ENCODE measurements at places on chromosomes 7 and 10. TPM values are rescaled to one million over a fixed set of nuclear protein-coding genes. Genes with fewer than 3 reads are reported as not detected.

TMEM26 gene
- not detected for total RNA-seq

RHOBTB1 gene
- total RNA-seq = 6.7 TPM

DNA sequence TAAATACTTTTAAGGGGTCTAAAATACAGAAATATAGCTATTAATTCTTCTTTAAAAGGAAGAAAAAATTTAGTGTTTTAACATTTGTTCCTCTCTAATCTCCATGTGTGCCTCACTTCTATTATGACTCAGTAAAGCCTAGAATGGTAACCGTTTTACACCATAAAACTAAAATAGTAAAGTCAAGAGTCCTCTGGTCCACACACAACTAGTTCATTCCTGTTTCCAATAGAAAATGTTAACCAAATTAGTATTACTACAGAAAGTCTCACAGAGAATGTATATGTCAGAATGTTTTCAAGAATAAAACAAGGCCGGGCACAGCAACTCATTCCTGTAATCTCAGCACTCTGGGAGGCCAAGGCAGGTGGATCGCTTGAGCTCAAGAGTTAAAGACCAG is 55.8 kb downstream of the CNOT4 start:
- H3K36me3 ChIP-seq = no peaks in the 10 kb centered on the region
- no peaks in the 10 kb centered on the region for H3K4me1 ChIP-seq
- H3K27me3 ChIP-seq = no peaks in the 10 kb centered on the region
- no peak overlapping the region for H3K4me3 ChIP-seq

- no peaks in the 10 kb centered on the region for H3K36me3 ChIP-seq
- H3K27me3 ChIP-seq = no peaks in the 10 kb centered on the region
- no peak overlapping the region for H3K4me3 ChIP-seq
- no peak overlapping the region for H3K27ac ChIP-seq
- no peak for DNase-seq
Observed at GRCh38 chr7:33809228-33809627, 96.1 kb upstream of the BMPER start.

STEAP1B gene
- 0.47 TPM for total RNA-seq

DNA sequence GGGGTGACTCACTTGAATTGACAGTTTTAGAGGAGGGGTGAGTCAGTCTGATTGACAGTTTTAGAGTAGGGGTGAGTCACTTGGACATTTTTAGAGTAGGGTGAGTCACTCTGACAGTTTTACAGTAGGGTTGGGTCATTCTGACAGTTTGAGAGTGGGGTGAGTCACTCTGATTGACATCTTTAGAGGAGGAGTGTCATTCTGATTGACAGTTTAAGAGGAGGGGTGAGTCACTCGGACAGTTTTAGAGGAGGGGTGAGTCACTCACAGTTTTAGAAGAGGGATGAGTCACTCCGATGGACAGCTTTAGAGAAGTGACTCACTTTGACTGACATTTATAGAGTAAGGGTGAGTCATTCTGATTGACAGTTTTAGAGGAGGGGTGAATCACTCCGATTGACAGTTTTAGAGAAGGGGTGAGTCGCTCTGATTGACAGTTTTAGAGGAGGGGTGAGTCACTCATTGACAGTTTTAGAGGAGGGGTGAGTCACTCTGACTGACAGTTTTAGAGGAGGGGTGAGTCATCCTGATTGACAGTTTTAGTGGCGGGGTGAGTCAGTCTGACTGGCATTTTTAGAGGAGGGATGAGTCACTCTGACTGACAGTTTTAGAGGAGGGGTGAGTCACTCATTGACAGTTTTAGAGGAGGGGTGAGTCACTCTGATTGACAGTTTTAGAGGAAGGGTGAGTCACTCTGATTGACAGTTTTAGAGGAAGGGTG is 595.9 kb downstream of the DNAJB6 start:
- no peaks in the 10 kb centered on the region for H3K4me1 ChIP-seq
- H3K36me3 ChIP-seq = no peaks in the 10 kb centered on the region
- peak; percentile 59 for DNase-seq
- H3K27ac ChIP-seq = peak overlapping the region; percentile 83

DNA sequence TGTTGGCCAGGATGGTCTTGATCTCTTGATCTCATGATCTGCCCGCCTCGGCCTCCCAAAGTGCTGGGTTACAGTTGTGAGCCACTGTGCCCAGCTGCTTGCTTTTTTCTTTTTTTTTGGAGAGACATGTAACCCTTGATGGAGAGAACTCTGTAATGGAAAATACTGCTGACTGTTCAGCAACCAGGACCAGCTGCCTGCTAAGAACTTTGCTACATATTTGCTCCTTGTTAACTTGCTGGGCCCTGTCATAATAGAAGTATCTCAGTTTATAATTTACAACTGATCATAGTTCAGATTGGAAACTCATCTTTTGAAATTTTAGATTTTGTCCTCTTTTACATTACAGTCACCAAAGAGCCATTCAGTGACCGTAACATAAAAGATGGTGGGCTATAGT is 34.9 kb downstream of the TASOR2 start:
- H3K4me1 ChIP-seq = no peaks in the 10 kb centered on the region
- no peaks in the 10 kb centered on the region for H3K27me3 ChIP-seq
- H3K36me3 ChIP-seq = no peaks in the 10 kb centered on the region
- no peak overlapping the region for H3K4me3 ChIP-seq
- no peak for DNase-seq
- no peak overlapping the region for H3K27ac ChIP-seq

IKZF1 gene
- not detected for total RNA-seq

DNA sequence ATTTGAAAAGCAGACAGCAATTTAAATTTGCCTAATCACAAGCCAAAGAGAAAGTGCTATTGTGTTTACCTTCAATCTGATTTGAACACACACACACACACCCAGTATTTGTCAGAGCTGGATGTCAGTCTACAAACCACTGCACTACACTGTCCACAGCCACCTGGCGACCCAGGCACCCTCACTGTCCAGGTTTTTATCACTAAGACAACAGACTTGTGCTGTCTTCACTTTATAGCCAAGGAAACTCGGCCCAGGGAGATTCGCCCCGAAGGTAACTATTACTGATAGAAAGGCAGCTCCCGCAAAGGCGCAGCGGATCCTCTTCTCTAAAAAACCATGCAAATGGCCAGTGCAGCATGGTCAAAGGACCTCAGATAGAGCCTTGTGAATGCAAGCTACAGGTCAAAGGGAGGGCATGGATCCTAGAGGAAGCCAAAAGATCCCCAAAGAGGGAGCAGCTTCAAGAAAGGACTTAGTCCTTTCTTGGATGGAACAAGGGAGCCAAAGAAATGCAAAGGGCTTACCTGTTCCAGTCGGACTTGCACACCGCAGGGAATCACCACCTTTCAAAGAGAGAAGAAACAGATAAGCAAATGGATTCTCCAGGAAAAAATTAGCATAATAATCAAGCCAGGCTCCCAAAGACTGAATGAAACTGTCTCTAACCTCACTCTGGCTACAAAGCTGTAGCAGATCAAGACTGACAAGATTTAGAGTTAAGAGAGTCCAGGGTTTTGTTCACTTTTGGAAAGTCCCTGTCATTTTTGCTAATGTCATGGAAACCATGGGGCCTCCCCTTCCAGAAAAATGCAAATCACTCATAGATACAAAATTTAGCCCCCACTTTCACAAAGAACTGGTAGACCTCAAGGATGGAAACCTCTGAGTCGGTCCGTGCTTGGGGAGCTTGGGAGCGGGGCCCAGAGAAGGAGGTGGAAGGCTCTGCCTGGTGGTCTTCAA is 101.1 kb downstream of the TNS3 start:
- H3K27me3 ChIP-seq = no peaks in the 10 kb centered on the region
- H3K4me1 ChIP-seq = peaks cover 44% of the 10 kb centered on the region
- DNase-seq = no peak
- peak overlapping the region; percentile 80 for H3K27ac ChIP-seq

IFIT1B gene
- not detected for total RNA-seq

SLC39A12 gene
- total RNA-seq = not detected

DNA sequence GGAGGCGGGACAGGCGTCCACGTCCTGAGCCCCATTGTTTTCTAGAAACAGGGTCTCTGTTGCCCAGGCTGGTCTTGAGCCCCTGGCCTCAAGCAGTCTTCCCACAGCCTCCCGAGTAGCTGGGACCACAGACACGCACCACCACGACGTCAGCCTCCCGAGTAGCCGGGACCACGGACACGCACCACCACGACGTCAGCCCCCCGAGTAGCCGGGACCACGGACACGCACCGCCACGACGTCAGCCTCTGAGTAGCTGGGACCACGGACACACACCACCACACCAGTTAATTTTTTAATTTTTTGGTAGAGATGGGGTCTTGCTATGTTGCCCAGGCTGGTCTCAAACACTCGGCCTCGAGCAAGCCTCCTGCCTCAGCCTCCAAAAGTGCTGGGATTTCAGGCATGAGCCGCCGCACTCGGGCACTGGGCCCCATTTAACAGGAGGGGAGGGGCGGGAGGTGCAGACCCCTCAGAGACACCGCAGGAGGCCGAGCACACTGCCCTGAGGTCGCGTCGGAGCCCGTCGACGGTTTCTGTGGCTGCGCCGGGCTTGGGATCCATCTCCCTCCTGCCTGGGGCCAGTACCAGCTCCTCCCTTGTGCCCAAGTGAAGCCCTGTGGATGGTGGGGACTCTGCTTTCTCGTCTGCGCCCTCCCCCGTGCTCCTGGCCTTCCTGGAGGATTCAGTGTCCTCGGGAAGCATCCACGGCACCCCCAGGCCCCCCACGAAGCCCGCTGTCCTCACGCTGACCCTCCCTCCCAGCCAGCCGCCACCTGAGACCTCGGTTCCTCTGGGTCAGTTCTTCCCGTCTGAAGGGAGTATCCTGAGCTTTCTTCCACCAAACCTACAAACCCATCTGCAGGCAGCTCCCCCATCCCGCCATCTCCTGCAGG is 13.0 kb downstream of the FAM20C start:
- no peaks in the 10 kb centered on the region for H3K27me3 ChIP-seq
- H3K4me1 ChIP-seq = no peaks in the 10 kb centered on the region

DNA sequence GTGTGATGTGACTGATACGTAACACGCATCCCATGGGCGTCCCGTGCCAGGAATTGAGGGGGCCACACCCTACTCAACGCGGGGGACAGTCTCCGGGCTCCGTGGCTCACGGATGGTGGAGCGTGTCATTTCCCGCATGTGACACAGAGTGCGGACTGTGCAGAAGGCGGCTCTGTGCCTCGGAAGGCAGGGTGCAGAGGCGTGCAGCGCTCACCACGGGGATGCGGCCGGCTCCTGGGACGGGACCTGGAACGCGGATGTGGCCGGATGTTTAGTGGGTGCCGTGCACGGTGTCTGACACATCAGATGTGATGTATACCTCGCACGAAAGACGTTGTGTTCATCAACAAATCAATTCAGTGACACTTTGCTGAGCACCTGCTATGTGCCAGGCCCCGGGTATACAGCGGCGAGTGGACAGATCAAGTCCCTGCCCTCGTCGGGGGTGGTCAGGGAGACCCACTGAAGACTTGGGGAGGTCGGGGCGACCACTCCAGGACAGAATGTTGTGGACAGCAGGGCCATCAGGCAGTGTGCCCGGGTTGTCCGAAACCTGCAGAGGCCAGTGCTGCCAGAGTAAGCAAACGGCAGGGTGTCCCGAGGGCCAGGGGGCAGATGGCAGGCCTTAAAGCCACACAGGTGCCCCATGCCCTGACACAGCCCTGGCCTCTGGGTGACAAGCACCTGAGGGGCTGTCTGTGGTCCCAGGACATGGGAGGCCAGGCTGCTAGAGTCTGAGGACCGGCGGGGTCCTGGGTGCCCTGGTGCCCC is 38.1 kb downstream of the MICALL2 start:
- no peaks in the 10 kb centered on the region for H3K27me3 ChIP-seq
- H3K4me1 ChIP-seq = no peaks in the 10 kb centered on the region
- no peaks in the 10 kb centered on the region for H3K36me3 ChIP-seq
- no peak overlapping the region for H3K4me3 ChIP-seq
- DNase-seq = no peak
